Ureter (tissue), 1 donor: ENCODE measurements at places on chromosomes 1 and 21.

DNA sequence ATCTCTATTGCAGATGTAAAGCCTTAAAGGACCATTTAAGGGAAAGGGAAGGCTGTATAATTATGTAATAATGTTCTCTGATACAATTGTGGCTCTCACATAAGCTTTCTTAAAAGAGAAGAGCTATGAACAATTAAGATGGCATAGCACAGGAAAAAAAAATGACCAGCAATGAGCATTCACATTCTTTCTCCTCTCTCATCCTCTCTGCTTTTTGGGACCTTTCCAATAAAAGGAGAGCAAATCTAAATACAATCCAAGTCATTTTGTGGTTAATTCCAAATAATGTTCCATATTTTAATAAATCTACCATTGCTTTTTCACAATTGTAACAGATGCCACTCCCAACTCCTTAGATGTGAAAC, 23.5 kb downstream of the SMYD3 start:
- DNase-seq: no peak

- no peak for DNase-seq
Observed at GRCh38 chr1:231021540-231022031, 18.5 kb downstream of the FAM89A start.

DNA sequence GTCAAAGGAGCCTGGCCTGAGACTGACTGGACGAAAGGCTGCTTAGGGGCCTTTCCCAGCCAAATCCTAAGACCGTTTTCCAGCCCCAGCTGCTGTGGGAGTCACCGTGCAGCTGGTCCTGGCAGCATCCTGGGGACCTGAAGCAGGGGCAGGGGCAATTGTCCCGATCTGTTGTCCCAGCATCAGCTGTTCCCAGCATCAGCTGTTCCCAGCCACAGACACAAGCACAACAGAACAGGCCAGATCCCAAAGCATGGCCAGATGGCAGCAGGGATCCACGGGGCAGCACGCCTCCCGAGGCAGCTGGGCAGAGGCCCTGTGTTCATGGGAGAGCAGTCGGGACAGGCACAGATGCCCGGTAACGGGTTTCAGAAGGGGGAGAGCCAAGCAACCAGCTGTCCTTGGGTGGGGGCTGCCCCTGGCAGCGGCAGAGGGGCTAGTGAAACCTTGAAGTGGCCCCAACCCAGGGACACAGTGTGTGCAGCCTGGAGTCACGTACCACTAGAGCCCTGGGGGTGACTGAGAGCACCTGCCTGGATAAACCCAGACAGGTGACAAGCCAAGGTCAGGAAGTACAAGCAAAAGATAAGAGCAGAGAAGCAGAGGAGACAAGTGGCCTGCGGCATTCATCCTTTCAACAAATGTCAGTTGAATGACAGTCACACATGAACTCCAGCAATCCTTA, 13.3 kb downstream of the CELA2B start:
- no peak for DNase-seq

DNA sequence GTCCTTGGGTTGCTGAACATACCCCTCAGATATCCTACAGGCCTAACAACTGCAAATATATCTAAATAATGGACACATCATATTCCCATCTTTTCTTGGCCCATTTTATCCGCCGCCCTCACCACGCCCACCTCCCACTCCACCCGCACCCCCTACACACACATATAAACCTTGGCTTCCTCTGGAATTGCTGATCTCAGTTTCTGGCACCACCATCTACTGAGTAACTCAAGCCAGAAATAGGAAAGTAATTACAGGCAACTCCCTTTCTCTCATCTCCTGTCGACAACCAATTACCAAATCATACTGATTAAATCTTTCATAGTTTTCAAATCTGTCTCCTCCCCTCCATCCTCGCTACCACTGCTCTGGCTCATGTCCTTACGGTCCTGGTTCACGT, 4.7 kb downstream of the RGS8 start:
- no peak for DNase-seq

DNA sequence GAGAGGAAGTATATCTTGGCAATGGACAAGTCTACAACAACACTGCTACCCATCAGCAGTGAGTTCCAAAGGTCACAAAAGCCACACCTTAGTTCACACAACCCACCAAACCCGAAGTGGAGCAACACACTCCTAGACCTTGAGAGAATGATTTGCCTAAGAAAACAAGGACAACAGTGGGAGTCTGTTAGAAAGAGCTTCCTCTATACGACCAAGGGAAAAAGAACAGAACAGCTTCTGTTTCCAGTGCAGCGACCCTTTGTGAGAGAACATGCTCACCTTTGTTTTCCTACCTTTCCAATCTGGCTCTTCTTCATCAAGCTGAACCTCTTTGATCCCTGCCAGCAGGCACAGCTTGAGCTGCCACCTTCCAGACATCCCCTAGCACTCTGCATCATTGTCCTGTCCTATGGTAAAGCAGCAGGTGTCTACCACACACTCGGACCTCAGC, 56.7 kb upstream of the PALMD start:
- DNase-seq: no peak

DNA sequence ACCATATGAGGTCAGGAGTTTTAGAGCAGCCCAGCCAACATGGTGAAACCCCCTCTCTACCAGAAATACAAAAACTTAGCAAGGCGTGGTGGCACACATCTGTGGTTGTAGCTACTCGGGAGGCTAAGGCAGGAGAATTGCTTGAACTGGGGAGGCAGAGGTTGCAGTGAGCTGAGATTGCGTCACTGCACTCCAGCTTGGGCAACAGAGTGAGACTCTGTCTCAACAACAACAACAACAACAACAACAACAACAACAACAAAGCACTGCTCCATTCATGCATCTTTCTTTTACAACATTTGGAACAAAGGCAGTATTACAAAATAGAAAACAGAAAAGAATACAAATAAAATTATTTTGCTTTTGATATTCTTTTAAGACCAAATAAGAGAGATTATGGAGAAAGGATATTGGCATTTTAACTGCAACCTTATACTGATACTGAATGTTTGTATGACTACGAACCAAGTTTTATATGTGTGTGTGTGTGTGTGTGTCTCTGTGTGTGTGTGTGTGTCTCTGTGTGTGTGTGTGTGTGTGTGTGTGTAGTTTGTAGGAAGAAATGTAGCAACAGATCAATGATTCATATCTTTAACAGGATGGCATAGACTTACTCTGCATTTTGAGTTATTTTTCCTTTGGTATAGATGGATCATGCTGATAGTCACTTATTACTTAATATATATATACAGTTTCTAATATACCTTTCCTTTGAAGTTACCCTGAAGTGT, 24.6 kb downstream of the ATF6 start:
- no peak for DNase-seq

- no peak for DNase-seq
Observed at GRCh38 chr1:58573705-58574591, 3.1 kb downstream of the TACSTD2 start.

DNA sequence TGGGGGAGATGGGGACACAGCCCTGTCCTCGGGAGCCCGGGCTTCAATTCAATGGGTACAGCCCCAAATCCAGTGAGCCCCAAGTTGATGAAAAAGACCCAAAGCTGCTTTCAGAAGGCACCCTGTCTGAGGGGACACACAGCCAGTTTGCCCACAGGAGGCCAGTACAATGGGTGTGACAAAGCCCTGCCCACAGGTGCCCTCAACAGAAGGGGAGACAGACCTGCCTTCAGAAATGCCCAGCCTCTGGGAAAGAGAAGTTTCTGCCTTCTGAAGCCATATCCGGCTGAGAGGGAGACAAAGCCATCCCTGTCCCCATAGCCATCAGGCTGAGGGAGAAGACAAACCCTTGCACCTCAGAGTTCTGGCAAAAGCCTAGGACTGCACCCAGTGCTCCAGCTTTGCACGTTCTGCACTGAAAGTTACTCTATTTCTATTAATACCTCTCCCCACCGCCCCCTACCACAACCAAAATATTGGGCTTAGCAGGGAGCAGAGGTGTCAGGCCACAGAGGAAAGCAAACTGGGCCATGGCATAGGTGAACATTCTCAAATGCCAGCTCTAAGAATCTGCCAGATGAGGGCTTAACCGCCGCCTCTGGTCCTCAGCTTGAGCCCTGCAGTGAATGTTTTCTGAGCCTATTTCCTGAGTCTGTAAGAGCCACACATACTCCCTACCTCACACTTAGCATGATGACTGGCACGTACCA, 18.0 kb upstream of the PTAFR start:
- no peak for DNase-seq

- no peak for DNase-seq
Observed at GRCh38 chr1:239810061-239810481, 281.6 kb upstream of the FMN2 start.

DNA sequence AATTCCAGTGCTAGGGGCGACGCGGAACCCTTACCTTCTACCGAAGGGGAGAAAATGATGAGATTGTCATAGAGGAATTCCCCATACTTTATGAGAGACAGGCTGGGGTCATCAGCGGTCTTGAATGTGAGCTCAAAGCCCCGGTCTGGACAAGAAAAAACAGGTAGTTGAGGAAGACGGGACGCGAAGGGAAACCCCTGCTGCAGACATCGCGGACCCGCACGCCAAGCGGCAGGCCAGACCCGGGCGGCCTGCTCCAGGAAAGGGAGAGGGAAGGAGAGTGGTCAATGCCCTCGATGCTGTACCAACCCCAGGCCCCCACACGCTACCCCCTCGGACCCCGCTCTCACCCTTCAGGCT, 342 bp downstream of the DDOST start:
- no peak for DNase-seq

- DNase-seq: no peak
Observed at GRCh38 chr1:94538243-94538827, 3.2 kb downstream of the F3 start.

DNA sequence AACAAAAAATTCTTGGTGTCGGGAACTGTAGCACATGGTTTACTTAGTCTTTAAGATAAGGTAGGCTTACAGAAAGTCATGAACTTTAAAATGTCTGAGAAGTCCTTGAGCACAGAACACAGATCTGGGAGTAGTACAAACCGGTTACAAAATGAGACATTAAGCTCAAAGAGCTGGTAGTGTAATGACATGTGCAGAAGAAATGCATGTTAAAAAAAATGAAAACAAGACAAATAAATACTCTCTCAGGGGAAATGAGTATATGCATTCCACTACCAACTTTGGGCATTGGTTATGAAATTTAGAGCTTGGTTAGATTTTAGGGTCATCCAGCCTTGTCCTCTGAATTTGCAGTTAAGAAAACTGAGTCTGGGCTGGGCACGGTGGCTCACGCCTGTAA, 91.5 kb upstream of the F3 start:
- no peak for DNase-seq

GRCh38 chr1:55696181-55696754, 481.1 kb upstream of the USP24 start:
- DNase-seq: no peak

- no peak for DNase-seq
Observed at GRCh38 chr1:53662169-53662568, 76.8 kb downstream of the GLIS1 start.

- no peak for DNase-seq
Observed at GRCh38 chr1:200588698-200589097, 31.9 kb downstream of the KIF14 start.

DNA sequence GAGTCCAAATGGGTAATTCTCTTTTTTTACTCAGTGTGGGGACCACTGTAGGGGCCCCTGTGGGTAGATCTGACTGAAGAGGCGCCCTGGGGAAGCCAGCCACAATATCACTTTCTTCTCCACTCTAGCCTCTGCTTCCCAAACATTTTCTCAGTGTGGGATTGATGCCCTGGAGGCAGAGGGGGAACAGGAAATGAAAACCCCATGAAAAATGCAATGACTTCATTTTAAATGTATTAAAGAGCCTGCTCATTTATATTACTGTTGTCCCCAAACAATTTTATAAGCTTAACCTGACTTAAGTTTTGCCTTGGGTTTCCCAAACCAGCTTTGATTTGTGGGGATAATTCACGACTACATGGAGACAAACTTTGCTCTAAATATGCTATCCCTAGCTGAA, 181.9 kb downstream of the C1orf94 start:
- DNase-seq: no peak

DNA sequence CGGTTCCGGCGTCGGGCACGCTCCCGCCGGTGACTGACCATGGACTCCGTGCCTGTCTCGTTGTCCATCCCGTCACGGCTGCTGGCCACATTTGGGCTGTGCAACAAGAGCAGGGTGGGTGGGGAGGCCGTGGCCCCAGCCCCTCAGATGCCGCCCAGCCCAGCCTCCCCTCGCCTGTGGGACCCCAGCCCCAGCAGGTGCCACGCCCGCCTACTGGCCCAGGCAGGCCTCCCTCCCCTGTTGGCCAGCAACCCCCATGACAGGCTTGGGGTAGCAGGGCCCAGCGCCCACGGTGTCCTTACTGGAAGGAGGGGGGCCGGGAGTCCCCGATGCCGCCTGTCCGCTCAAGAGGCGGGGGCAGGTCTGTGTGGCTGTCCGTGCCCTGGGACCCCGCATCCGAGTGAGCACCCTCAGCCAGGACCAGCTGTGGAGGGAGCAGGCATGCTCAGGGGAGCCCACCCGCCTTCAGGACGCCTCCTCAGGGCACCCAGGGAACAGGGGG, 7.1 kb downstream of the DVL1 start:
- no peak for DNase-seq

GRCh38 chr1:205012391-205013140, 30.4 kb upstream of the CNTN2 start:
- DNase-seq: no peak

DNA sequence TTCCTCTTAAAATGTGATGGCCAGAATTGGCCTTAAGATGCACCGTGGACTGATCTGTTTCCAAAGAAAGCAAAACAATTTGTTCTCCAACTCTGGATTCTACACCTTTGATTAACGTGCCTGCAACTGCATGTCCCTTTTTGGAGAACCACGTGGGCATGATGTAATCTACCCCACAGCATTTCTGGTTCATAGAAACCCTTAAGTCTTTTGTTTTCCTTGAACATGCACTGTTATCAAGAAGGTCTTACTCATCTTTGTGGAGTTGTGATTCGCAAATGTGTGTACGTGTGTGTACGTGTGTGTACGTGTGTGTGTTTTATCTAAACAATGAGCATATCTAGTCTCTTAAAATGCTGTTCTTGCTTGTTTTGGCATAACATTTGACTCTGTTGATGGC, 57.8 kb downstream of the LPAR3 start:
- DNase-seq: no peak

DNA sequence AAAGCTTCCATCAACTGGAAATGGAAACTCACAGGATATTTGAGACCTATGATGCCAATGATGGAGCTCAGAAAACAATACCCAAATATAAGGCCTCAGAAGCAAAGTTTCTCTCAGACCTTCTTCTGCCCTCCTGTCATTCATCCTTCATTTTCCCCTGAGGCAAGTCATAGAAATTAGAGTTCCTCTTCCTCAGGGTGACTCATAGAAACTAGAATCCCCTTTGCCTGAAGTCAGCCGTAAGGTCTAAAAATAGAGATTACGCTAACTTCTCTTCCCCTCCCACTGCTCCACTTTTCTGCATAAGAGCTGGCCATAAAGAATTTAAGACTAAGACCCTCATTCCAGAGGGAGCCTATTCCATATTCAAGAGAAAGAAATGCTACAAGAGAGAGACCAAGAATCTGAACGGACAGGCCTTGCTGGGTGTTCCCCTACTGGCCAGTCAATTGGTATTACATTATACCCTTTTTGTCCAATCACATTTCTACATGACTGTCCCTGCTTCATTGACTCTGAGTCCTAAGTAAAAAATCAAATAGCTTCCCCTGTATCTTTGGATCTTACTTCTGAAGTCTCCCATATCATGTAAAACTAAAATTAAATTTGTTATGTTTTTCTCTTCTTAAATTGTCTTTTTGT, 994.9 kb downstream of the ADGRL2 start:
- no peak for DNase-seq

- no peak for DNase-seq
Observed at GRCh38 chr1:186046437-186047211, 312.4 kb downstream of the HMCN1 start.

- DNase-seq: no peak
Observed at GRCh38 chr21:24395320-24395923, 1211.9 kb downstream of the MRPL39 start.
